HS-5 (cell line): ENCODE measurements at places on chromosomes 4 and X.

DNA sequence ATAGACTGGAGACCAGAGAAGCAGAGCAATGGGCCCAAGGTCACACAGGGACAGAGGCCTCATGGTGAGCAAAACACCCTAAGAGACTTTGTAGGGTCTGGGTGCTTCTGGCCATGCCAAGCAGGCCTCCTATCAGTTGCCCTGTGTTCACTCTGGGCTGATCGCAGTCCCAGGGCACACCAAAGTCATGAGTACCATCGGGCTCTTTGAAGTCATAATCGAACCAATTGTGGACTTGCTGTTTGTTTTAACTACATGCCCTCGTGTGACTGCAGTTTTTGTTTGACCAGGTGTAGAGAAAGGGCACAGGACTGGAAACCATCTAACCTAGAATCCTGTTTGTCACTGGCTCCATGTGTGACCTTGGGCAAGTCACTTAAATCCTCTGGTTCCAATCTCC, 172.5 kb upstream of the CPEB2 start:
- DNase-seq, result no peak

DNA sequence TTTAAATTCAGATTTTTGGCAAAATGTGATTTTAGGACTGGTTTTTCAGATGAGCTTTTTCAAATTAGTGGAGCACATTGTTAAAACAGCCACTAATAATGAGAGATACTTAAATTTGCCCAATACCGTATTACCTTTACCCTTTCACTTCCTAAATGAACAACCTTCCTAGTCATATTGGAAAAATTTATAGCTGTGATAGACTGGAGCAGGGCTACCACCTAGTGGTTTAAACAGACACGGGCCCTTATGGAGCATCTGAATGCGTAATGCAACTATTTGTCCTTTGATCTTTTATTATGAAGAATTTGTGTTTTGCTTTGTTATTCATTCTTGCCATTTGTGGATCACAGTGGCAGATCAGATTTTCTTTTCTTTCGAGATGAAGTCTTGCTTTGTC, 72.7 kb downstream of the KDM6A start:
- DNase-seq, result no peak

DNA sequence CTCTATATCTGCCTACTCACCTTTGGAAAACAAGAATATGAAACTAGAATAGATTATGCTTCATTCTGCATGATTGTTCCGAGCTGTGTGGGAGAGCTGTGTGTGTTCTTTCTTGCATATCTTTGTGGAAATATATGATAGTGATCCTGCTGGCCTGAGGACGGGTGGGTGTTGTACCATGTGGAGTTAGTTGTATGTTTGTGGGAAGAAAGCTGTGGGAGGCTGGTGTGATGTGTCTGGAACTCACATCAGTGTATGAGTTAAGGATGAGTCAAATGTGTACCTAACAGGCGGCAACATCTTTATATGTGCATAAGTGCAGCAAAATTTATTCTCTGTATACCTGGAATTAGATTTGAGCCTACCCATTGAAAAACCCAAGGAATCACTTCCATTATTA, 208.1 kb upstream of the ADGRL3 start:
- peak; percentile 6 for DNase-seq

DNA sequence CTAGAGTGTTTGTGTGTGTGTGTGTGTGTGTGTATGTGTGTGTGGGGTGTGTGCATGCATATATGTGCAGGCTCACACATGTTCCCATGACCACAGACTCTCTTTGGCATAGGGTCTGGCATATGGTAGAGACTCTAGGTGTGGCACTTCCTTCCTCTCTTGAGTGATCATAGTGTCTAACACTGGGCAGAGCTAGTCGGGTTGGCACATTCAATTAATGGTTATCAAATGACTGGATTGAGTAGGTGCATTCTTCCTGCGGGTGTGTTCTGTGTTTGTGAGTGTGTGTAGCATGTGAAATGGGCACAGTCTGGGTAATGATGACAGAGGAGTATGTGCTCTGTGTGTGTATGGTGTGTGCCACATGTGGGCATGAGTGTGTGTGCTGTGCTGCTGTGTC, 106.5 kb downstream of the EFNB1 start:
- DNase-seq, result no peak

- no peak for DNase-seq
Observed at GRCh38 chr4:93710101-93710846, 118.3 kb upstream of the ATOH1 start.
